Stimulated activated CD4-positive, alpha-beta T cell treated with anti-CD3 and anti-CD28 coated beads, Interleukin-15, amount 100 ng/mL, for 1 hour (primary cell): ENCODE measurements at places on chromosomes 2 and 18.

GRCh38 chr2:132466428-132467028, 49.9 kb downstream of the GPR39 start:
- DNase-seq, result no peak

GRCh38 chr2:148745151-148745851, 100.8 kb downstream of the EPC2 start:
- DNase-seq, result no peak

GRCh38 chr2:72998234-72998651, 73.3 kb downstream of the SFXN5 start:
- no peak for DNase-seq

DNA sequence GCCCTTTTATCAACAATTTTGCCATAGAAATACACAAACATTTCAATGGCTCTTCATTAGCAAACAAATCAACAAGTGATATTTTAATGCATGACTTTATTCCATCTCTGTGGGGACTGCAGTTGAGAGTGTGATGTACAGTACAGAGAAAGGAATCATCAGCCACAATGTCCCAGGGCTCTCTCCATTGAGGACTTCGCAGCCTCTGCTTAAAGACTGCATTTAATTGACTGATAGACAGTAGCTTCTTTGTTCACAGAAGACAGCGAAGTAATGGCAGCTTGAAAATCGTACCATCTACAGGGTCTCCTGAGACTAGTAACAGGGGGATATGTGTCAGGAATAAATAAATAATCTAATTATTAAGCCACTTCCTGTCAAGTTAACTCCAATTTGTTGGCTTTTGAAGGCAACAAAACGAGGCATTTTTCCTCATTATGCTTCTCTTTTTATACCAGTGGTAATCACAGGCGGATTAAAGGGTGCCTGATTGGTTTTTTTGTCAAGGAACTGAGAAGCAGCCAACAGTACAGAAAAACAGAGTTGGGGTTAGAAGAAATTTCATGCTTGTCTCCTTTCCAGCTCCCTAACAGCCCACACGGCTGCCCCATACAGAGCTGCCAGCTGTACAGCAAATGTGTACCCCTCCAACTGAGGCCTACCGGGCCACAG, 164.3 kb downstream of the ZNF521 start:
- no peak for DNase-seq

DNA sequence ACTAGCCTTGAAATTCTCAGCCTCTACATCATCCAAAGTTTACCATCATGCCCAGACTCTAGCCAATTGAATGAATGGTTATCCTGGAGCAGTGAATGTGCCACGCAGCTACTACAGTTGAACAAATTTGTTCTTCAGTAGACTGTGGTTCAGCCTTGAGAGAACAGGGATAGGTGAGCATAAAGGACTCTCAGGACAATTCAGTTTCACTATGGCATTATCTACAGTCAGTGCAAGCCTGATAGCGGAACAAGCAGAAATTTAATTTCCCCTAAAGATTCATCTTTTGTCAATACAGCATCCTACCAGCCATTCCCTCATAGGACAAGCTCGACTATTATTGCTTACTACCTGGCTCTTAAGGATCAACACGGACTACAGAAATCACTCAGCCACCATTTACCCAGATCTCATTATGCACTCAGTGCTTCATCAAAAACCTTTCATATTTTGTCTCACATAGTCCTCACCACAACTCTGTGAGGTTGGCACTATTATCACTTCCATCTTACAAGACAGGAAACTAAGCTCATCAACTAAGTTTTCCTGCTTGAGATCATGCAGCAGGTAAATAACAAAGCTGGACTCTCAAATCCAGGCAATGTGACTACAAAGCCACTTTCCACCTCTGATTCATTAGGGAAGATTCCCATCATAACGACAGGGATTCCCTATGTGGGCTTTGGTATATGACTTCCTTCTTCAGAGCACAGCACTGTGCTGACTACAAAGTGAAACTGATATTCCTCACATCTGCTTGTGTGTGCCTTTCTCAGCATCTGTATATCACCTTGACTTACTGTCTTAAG, 181.5 kb upstream of the ACVR2A start:
- DNase-seq, result no peak

DNA sequence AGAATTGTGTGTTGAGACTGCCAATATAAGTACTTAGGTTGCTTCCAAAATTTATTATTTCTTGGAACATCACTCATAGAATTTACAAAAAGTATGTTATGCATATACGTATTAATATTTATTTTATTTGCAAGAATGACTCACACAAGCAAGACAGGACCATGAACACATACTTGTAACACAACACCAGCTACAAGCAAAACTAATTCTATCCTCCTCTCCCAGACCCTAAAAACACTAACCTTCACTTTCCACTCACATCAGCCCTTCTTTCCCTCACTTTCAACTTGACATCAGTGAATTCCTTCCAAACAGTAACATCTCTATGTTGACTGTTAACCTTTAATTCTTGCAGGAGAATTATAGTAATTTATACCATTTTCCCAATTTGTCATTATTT, 24.3 kb downstream of the OSBPL1A start:
- DNase-seq, result no peak

GRCh38 chr18:25097057-25097456, 254.9 kb downstream of the ZNF521 start:
- DNase-seq, result no peak

DNA sequence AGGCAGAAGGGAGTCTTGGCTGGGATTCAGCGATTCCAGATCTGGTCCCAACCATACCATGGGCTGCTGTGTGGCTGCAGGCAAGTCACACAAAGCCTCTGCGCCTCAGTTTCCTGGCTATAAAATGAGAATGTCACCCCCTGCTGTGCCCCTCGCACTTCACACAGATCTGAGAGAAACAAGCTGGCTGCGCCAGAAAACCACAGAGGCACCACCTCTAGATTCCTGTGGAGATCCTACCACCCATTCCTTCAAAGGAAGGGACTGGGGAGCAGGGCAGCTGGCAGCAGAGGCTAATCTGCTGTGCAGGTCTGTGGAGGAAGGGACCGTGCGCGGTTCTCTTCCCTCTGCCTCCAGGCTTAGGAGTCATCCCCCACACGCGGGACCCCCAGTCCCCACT, 19.8 kb downstream of the NEURL3 start:
- DNase-seq, result no peak

- no peak for DNase-seq
Measured at GRCh38 chr2:23269747-23270146, 115.2 kb upstream of the KLHL29 start.

- no peak for DNase-seq
Measured at GRCh38 chr2:182581196-182581935, 134.7 kb upstream of the DNAJC10 start.

DNA sequence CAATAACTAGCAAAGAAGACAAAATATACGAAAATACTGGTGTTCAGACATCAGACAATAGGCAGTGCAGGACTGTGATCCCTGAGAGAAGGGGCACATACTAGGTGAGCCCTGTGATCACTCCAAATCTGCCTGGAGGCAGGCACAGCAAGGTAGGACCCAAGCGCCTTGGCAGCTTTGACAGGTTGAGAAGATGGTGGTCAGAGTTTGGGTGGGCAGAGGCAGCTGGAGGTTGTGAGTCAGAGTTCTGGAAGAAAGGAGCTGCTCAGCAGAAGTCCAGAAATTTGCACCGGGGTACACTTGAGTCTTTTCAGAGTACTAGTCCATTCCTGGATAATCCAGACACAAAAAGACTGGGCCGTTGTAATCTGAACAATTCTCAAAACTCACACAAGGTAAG, 14.0 kb downstream of the KIF1A start:
- no peak for DNase-seq

- DNase-seq, result no peak
Measured at GRCh38 chr2:9974343-9974742, 22.9 kb downstream of the GRHL1 start.

DNA sequence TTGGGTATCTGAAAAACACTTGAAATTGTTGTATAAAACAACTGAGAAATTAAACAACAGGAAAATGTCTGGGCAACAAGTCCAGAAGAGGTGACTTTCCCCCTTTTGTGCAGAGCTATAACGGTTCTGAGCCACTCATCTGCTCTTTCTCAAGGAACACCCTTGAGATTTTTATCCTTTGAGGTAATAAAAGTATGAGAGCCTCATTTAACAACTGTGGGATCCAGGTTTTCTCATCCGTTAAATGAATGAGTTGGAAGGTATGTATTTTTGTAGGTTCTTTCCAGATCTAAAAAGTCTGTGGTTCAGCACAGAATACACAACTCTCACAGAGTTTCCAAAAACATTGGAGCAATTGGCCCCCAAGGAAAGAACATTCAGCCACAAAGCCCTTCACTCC, 93.0 kb downstream of the ANKRD44 start:
- no peak for DNase-seq

DNA sequence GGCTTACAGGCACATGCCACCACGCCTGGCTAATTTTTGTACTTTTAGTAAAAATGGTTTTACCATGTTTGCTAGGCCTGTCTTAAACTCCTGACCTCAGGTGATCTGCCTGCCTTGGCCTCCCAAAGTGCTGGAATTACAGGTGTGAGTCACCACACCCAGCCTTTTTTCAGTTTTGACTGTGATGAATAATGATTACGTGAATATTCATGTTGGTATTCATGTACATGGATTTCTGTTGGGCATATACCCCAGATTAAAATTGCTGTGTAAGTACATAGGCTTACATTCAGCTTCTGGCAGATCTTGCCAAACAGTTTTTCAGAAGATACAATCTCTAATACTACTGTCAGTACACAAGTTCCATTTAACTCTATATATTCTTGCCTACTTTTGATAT, 20.9 kb downstream of the SLC39A10 start:
- no peak for DNase-seq

DNA sequence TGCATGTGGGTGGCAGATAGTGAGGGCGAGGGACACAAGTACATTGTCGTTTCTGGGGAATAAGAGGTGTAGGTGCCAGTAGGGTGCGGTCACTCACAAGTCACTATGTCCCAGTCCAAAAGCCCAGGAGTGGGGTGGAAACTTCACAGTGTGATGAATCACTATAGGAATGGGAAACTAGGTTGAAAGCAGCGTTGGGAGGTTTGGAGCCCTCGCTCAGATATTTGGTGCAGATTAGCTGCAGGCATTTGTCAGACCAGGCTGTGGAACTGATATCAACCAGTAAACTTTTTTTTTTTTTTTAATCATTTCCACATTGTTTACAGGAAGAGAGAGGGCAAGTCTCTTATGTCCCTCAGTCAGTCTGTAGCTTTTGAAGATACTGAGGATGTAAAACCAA, 121.8 kb downstream of the CERS6 start:
- no peak for DNase-seq

DNA sequence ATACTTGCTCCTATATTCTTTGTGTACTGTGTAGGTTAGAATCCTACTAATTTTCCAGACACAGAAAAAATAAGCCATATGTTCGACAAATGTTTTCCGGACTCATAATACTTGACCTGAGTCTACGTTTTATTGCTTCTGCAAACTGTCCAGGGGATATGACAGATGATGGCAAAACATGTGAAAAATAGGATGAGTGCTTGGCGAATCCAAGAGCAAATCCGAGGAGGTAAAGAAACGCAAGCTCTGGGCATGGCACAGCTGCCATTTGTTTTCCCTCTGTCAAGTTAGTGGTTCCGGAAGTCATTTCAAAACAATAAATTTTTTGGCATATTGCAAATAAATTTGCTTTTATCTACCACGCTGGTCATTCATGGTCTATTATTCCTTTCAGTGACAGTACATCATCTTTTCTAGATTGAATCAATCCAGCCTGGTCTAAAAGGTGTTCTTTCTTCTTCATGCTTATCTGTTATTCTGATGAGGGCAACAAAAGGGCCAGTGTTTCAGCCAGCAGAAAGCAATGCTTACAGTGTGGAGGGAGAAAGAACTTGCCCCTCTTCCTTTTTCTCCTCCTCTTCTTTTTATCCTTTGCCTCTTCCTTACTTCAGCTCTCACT, 476.1 kb upstream of the SOX11 start:
- no peak for DNase-seq

DNA sequence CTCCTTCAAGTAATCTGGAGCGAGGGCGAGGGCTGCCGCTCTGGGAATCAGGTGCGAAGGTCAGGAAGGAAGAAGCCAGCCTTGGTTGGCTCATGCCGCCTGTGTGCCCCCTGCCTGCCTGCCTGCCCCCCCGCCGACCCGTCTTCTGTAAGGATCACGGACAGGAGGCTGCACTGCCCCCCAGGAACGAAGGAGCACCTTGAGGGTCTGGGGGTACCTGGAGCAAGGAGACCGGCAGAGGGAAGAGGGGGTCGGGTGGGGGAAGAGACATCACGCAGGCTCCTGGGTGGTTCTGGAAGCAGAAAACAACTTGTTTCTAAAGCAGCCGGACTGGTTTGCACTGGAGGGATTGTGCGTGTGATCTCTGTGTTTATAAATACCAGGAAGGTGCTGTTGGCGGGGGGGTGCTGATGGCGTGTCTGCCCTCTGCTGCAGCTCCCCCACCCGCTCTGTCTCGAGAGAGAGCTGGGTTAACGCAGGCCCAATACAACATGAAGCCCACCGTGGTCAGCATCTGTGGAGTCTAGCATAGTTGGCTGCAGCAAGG, 1.7 kb downstream of the FOSL2 start:
- no peak for DNase-seq

DNA sequence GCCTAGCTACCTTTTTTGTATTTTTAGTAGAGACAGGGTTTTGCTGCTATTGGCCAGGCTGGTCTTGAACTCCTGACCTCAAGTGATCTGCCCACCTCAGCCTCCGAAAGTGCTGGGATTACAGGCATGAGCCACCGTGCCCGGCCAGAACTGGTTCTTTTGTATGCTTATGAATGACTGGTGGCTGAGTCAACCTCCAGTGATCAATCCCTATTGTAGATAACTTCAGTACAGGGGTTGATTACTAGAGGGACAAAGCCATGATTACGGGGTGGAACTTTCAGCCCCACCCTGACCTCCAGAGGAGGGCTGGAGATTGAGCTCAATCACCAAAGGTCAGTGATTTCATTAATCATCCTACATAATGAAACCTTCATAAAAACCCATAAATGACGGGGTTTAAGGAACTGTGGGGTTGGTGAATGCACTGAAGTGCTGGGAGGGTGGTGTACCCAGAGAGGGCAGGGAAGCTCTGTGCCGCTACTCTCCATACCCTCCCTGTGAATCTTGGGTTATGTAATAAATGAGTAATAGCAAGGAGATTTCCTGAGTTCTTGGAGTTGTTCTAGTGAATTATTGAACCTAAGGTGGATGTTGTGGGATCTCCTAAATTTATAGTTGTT, 281.8 kb upstream of the CXCR4 start:
- DNase-seq, result no peak

DNA sequence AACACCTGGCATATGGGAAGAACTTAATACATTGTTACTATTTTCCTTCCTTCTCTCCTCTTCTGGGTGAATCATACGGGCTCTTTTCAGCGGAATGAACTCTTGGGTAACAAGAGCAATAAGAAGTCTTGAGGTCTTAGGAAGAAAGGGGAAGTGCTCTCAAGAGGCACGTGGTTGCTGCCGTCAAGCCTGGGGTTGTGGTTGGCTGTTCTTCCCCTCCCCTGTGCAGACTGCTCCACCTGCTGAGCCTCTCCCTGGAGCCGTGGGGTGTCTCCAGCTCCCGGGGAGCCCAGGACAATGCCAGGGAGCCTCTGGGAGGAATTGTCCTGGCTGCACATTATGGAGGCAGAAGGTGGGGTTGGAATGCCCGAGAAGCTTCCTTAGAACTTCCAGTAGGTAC, 19.4 kb downstream of the TOGARAM2 start:
- DNase-seq, result no peak
